EL (cell line): ENCODE measurements at places on chromosomes 1 and 21.

GRCh38 chr1:101496109-101496508 is 259.3 kb downstream of the S1PR1 start:
- no peak for DNase-seq

DNA sequence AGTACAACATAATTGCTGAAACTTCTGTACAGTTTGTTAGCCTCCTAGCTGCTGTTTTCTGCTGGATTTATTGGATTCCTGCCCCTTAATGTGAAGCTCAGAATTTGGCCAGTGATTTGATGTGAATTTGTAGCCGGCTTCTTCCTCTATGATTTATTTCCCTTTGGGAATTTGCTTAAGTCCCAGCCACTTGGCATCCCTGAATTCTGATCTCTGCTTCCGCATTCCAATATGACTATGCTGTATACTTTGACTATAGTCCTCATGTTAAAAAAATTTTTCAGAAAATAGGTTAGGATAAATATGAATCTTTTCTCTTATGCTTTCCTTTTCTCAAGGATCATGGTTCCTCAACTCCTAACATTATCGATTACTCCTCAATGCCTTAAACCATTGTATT is 12.4 kb upstream of the LRIF1 start:
- peak; percentile 71 for DNase-seq

GRCh38 chr1:206655471-206655882 is 20.1 kb downstream of the DYRK3 start:
- no peak for DNase-seq

GRCh38 chr1:41666981-41667631 is 182.6 kb upstream of the EDN2 start:
- DNase-seq: peak; percentile 49

- no peak for DNase-seq
Measured at GRCh38 chr1:6420454-6421042, 829 bp upstream of the HES2 start.

GRCh38 chr1:11340233-11340632 is 67.2 kb downstream of the UBIAD1 start:
- DNase-seq: no peak

- DNase-seq: no peak
Measured at GRCh38 chr1:229048896-229049295, 222.0 kb upstream of the RAB4A start.

GRCh38 chr1:179128520-179128919 is 46.6 kb downstream of the TOR3A start:
- DNase-seq: no peak

- no peak for DNase-seq
Measured at GRCh38 chr1:8468751-8469150, 150.8 kb downstream of the SLC45A1 start.

DNA sequence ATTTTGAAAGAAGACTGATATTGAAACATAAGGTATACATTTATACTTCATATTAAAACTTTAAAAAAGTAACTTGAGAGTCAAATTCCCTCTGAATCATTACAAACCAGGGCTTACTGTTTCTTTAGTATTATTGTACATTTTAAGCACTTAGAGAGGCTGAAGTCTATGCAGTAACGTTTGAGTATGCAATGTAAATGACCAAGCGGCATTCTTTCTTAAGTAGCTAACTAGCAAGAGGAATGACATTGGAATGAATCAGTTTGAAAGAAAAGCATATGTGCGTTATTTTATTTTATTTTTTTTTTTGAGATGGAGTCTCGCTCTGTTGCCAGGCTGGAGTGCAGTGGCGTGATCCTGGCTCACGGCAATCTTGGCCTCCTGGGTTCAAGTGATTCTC is 24.3 kb downstream of the WNT2B start:
- DNase-seq: peak; percentile 85

DNA sequence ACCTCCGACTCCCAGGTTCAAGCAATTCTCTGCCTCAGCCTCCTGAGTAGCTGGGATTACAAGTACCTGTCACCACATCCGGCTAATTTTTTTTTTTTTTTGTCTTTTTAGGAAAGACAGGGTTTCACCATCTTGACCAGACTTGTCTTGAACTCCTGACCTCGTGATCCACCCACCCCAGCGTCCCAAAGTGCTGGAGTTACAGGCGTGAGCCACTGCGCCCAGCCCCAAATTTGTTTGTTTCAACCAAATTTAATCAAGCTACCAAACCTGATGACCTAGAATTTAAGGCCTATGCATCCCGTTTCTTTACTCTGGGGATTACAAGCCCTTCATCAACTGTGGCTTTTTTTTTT is 58.3 kb upstream of the TBX15 start:
- no peak for DNase-seq

- DNase-seq: no peak
Measured at GRCh38 chr1:153544453-153545066, 1.0 kb downstream of the S100A4 start.

GRCh38 chr1:53982034-53982762 is 35.8 kb downstream of the LDLRAD1 start:
- DNase-seq: peak; percentile 70

DNA sequence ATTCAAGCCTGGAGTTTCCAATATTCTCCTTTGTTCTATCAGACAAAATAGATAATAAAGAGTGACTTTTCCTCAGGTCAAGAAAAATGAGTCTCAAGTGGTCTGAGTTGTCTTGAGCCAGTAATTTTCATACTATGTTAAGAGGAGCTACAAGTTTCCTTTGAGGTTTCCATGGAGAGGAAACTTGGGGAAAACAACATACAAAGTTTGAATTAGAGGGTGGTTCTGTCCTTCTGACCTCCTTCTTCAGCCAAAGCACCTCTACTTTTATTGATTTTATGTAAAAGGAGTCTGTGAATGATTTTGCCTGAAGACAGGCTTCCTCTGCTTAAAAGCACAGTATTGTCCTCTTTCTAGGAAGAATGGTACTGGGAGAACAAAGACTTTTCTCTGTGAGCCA is 497.2 kb upstream of the PKN2 start:
- no peak for DNase-seq
